ENCODE measurements at places on chromosomes 4 and X. TPM values are rescaled to one million over a fixed set of nuclear protein-coding genes. Genes with fewer than 3 reads are reported as not detected.

DNA sequence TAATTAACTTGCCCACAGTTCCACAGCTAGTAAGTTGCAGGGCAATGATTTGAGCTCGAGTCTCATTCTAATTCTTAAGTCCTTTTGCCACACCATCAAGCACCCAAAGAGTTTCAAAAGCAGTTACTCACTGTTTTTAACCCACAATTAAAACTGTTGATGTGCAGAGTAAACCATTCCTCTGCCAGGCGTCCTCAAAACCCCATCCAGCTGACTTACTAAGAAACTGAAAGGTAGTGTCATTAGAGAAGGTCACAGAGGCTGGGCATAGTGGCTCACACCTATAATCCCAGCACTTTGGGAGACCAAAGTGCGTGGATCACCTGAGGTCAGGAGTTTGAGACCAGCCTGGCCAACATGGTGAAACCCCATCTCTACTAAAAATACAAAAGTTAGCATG, 121.7 kb downstream of the CHIC2 start:
- no peak for DNase-seq

DNA sequence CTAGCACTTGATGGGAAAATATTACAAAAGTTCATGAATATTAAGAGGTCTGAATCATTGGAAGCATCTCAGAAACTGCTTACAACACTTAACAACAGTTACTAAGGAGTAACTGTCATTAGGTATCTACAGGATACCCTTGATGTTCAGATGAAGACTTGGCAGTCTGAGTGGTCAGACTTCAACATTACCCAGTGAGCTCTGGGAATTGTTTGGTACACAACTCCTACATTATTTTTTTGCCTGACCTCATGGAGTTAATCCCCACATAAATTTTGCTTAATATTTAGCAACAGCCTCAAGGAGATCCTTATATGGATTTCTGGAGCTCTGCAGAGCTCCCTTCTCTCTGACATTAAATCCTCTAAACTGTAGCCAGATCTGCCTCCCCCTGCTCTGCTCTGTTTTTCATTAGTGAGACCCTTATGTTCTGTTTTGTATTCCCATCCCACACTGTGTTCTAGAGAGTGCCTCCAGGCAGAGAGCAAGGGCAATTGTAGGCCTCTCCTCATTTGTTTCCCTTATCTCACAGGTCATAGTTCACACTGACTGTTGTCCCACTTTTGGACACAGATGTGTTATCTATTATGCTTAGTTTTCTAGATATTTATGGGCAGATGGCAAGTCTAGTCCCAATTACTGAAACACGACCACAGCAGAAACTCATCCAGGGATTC, 368.8 kb downstream of the GASK1B start:
- DNase-seq, result no peak

- DNase-seq, result no peak
Measured at GRCh38 chr4:121519236-121519838, 138.5 kb upstream of the QRFPR start.

ETDA gene
- not detected for total RNA-seq

DNA sequence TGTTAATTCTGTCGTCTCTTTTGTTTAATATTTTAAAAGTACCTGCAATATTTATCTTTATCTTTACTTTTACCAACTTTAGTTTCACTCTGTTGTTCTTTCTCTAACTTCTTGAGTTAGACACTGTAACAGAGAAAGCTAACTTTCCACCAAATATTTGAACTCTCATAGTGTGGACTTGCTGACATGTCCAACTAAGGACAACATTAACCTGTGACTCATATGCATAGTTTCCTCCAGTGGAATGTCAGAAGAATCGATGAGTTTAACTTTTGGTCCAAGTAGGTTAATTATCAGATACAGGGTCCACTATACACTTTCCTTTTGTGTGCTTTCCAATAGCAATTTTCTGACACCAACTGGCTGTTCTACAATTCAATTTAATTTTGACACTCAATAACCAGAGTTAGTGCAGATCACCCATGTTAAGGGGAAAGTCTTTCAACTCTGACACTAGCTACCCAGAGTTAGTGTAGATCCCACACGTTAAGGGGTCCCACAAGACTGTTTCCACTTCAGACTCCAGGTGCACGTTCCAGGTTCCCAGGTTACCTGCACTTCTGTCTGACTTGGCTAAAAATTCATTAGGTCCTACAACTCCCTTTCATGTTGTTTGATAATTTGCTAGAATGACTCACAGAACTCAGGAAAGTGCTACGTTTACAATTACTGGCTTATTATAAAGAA, 559.0 kb upstream of the AMOT start:
- no peak for DNase-seq

DNA sequence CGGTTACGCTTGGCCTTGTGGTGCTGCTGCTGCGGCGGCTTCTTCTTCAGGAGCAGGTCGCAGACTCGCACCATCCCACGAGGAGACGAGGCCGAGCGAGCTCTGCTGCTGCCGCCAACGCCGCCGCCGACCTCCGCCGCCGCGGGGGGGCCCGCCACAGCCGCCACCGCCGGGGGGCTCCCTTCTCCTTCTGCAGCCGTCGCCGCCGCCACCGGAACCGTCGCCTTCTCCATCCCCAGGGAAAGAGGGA, 237 bp downstream of the ANKRD17 start:
- peak; percentile 73 for DNase-seq

TLR2 gene
- not detected for total RNA-seq

DNA sequence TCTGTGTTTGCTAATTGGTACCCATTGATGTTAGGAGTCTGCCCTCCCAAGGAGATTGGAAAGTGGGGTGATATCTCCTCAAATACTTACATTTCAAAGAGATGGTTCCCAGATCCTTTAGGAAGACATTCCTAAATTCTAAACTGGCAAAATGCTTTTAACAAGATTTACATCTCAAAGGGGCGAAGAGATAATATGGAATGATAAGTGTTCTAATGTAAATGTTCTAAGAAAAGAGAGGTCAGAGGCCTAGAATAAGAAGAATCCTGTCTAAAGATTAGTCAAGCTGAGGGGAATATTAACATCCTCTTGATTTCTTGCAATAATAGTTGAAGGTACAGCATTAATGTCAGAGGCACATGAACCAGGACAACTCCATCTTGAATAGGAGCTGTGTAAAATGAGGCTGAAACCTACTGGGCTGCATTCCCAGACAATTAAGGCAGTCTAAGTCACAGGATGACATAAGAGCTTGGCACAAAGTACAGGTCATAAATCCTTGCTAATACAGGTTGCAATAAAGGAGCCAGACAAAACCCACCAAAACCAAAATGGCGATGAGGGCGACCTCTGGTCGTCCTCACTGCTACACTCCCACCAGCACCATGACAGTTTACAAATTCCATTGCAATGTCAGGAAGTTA, 2248.1 kb downstream of the ARAP2 start:
- DNase-seq, result no peak

DCX gene
- not detected for total RNA-seq

DNA sequence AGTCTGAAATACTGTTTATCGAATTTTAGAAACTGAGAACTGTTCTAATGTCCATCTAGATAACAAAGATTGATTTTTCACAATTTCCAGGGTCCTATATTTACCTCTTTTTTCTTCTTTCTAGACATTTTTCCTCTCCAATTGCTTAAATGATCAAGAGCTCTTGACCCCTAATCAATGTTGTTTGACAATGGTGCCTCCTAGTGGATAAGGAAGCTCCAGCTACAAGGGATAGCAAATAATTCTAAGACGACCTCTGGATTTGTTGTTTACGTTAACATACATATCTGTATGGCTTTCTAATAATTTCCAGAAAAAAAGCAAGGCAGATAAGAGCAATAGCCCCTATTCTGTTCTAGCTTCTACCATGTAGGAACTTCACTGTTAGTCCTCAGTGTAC, 35.8 kb downstream of the GPR82 start:
- no peak for DNase-seq

- DNase-seq, result no peak
Measured at GRCh38 chrX:68415316-68415715, 18.0 kb downstream of the OPHN1 start.

DNA sequence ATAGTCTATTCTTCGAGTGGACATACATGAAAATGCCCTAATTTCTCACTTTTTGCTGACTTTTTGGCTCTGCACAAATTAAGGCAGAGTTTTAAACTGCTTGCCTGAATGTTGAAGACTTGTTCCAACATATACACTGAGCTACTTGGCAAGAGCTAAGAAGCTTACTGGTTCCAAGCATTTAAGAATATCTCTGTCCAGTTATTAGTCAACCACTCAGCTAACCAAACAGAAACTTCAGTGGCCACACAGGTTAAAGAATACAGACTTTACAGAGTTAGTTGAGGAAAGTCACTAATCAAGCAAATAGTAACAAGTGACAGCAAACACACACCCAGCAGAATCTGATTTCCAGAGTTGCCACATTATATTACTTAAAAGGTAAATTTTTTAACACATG, 35.5 kb downstream of the AMER1 start:
- DNase-seq, result no peak

TSC22D3 gene
- total RNA-seq, result 57.2 TPM

HELT gene
- total RNA-seq, result not detected

BEX4 gene
- total RNA-seq, result 8.3 TPM

DNA sequence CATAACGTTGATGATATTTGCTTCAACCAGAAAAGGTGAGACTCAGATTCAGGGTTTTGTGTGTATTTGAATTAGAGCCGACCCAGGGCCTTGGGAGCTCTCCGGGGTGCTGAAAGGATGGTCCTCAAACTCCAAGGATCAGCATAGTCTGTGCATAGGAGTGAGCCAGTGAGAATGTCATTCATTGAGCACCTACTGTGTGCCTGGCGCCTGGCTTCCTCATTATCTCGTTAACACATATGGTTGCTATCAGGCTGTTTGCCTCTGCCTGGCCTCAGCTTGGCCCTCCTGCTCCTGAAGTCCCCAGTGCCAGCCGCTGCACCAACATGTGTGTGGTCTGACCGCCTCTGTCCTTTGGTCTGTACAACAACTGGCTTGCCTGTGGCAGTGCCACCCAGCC, 25.1 kb upstream of the JAKMIP1 start:
- DNase-seq, result peak; percentile 52

MAGEB1 gene
- total RNA-seq, result not detected
